ENCODE measurements at places on chromosomes 4 and X. TPM values are rescaled to one million over a fixed set of nuclear protein-coding genes. Genes with fewer than 3 reads are reported as not detected.

DNA sequence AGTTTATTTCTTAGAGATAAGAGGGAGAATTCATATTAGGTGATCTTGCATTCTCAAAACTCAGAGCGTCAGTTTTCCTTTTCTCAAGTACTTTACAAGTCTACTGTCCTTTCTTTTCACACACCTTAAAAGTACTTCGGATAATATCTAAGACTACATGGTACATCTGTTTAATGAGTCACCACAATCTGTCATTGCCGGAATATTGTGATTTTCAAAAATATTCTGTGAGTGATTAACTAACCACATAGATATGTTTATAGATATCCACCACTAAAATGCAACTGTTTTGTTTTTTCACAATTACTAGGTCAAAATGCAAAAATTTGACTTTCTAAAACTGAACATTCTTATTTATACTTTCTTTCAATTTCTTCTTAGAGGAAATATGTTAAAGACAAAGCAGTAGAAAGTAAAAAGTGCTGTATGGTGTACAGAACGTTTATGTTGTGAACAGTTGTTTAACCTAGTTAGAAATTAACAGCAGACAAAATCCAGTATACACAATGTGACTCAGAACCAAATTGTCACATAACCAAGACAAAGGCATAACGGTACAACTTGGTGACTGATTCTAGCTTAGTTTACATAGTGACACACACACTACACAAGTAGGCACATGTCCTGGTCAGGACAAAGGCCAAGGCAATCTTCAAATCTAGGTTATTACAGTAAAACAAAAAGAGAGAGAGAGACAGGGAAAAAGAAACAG is 482.9 kb downstream of the NAF1 start:
- DNase-seq, result no peak

- DNase-seq, result no peak
Observed at GRCh38 chr4:170386971-170387370, 297.2 kb upstream of the AADAT start.

DNA sequence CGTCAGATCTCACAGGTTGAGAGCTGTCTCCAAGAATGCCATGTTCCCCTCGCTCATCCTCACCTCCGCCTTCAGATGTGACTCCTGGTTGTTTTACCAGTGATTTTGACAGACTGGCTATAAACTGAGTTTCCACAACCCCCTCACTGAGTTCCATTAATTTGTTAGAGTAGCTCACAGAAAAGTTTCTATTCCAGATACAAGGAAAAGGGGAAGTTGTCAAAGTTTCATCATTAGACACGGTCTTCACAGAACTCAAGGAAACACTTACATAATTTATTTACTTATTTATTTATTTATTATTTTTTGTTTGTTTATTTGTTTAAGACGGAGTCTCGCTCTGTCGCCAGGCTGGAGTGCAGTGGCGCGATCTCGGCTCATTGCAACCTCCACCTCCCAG is 55.7 kb upstream of the IQSEC2 start:
- no peak for DNase-seq

- DNase-seq, result no peak
Observed at GRCh38 chrX:81054904-81055303, 146.8 kb downstream of the HMGN5 start.

Gene TMEM31
- not detected for total RNA-seq

Gene CPEB2
- 25.9 TPM for total RNA-seq

Gene UGT2B28
- not detected for total RNA-seq

DNA sequence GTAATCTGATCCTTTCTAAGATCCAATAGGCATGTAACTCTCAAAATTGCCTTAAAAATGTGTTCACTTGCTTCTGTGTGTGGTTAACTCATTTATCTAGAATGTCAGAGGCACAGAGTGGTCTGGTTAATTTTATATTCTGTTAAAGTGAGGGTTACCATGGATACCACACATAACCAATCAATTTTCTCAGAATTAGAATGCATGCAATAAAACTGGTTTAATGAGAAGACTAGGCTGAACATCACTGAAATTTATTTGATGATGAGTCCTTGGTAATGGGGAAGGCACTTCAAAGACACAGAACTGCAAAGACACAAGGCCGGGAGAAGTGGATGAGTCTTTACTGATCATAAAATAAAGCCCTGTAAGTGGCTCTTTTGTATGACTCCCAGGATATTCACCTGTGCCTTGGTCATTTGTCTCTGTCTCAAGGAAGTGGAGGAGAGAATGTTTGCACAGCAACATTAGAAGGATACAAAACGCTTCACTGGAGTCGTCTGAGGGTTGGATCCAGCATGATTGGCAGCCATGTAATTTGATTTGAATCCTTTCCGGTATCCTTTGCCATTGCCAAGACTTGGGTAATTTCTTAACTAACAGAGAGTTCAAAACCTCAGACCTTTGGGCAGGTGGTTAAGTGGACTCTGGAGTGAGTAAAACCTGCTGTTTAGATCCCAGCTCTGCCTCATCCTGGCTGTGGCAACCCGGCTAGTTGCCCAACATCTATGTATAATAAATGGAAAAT is 94.0 kb upstream of the RBPJ start:
- DNase-seq, result no peak

Gene L1CAM
- total RNA-seq, result 2.4 TPM

Gene SPOCK3
- total RNA-seq, result not detected

DNA sequence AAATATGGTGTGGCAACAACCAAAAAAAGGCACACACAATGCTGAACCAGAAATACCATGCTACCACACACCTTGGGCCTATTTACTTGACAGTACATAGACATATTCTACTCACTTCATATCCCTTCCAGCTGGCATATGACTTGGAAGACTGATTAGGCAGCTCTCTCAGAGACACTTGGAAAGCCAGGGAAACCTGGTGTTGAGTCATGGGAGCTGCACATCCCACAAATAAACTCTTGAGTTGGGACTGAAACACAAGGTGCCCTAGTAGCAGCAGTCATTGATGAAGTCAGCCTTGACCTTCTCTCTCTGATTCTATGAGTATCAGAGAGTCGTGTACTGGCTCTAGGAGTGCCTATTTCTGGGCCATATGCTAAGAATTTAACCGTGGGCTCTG is 776.6 kb upstream of the LCORL start:
- DNase-seq, result no peak

All from Peyer's patch (tissue), 4 donors.